ENCODE measurements at places on chromosomes 6 and 20.

- DNase-seq, result peak; percentile 58
Measured at GRCh38 chr6:42088101-42088591, 37.8 kb downstream of the TAF8 start.

- peak; percentile 34 for DNase-seq
Measured at GRCh38 chr6:15132854-15133670, 112.8 kb upstream of the JARID2 start.

DNA sequence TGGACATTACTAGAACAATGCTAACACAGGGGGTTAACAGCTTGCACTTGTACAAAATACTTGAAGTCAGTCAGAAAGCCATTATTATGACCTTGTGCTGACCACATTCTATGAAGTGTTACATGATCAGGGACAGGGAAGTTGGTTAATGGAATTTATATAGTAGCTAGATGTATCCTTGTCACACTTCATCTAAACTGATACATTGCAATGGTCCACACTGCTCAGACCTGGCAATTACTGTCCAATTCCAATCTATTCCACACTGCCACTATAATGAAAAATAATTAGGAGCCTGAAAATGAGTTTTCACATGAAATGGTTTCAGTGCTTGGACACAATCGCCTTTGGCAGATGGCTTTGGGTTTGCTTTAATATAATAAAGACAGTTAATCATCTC is 850.8 kb downstream of the EPHA7 start:
- DNase-seq, result no peak

- no peak for DNase-seq
Measured at GRCh38 chr6:164150232-164150631, 735.7 kb downstream of the QKI start.

- no peak for DNase-seq
Measured at GRCh38 chr6:123526128-123526527, 110.6 kb downstream of the TRDN start.

DNA sequence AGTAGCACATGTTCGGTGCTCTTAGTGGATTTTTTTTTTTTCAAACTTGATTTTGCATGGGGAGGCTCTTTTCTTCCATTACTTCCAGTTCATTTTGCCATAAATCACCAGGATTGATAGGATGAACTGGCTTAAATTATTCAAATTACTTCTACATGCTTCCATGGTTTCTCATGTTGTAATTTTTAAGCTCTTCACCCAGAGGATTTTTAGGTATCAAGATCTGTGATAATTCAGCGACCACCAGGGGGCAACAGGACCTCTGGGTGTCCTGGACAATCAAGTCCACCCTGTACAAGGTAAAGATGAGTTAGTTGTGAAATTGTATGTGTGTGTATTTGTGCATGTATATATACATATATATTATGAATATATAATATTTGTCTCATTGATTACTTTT is 4.2 kb upstream of the EPHA7 start:
- peak; percentile 9 for DNase-seq

GRCh38 chr20:37525810-37526209 is 1.9 kb downstream of the BLCAP start:
- no peak for DNase-seq

DNA sequence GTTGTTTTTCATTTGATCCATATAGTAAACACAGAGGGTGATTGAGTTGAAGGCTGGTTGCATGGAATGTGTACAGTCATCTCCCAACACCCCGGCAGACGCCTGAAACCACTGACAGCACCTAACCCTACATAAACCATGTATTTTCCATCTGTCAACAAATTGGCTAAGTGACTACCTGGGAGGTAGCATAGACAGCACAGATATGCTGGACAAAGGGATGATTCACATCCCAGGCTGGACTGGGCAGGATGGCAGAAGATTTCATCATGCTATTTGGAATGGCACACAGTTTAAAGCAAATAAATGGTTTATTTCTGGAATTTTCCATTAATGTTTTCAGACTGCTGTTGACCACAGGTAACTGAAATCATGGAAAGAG is 4.4 kb upstream of the VIP start:
- DNase-seq, result no peak

- DNase-seq, result no peak
Measured at GRCh38 chr6:11975353-11975977, 36.6 kb upstream of the HIVEP1 start.

DNA sequence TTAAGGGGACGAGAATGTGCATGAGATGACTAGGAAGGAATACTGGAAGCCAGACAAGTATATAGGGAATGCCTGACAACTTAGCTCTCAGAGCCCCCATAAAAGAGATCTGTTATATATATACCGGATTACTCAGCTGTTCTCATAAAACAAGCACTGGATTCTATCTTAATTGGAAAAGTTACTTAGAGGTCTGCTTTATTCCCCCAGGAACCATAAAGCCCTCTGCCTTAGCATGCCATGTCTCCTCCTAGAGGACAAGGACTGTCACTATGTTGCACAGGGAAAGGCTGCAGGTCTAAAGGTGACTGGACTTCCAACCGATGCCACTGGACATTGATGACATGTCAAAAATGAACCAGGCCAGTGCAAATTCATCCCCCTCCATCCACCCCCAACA is 6.4 kb downstream of the EXOC2 start:
- DNase-seq, result peak; percentile 9

- no peak for DNase-seq
Measured at GRCh38 chr6:119686240-119686639, 336.7 kb upstream of the MAN1A1 start.

DNA sequence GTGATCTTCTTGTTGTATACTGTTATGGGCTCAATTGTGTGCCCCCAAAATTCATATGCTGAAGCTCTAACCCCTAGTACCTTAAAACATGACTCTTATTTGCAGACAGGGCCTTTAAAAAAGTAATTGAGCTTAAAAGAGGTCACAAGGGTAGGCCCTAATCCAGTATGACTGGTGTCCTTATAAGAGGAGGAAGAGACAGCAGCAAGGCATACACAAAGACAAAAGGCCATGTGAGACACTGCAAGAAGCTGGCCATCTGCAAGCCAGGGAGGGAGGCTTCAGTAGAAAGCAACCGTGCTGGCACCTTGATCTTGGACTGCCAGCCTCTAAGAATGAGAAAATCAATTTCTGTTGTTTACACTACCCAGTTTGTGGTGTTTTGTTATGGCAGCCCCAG is 8.4 kb downstream of the CAGE1 start:
- DNase-seq, result no peak

- no peak for DNase-seq
Measured at GRCh38 chr6:21348504-21349195, 244.9 kb upstream of the SOX4 start.

- DNase-seq, result no peak
Measured at GRCh38 chr20:57879779-57880570, 170.2 kb upstream of the PMEPA1 start.

GRCh38 chr6:106444777-106445507 is 84.4 kb downstream of the CRYBG1 start:
- peak; percentile 78 for DNase-seq

DNA sequence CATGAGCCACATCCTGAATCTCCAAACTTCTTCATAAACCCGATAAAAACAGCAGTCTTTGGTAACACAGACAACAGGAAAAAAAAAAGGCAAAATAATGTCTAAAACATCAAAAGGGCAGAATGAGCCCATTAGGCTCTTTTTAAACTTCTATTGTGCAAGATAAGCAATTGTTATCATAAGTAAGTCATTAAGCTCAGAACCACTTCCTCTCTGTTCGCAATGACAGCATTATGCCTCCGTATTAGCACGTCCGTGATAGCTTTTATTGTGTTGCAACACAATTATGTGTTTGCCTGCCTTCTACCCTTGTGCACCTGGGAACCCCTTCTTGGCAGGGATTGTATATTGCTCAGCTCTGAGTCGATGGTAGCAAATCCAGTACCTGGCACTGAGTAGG is 147.1 kb downstream of the LRFN2 start:
- no peak for DNase-seq

DNA sequence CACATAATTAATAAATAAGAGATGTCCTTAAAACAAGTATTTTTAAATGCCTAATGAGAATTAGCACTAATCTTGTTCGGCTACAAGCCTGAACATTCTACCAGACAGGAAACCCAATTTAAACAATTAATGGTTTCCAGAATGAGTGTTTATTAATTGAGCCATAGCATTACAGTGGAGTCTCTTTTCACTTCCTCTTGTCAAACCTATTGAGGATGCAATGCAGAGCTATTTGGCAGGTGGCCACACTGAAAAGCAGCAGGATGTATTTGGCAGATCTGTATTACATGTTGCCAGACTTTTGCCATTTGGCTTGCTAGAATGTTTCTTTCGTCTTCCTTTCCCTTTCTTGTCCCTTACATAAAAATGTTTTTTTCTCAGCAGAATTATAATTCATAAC is 475.2 kb upstream of the MARCKS start:
- no peak for DNase-seq

- no peak for DNase-seq
Measured at GRCh38 chr20:10468340-10468845, 33.3 kb downstream of the SLX4IP start.

DNA sequence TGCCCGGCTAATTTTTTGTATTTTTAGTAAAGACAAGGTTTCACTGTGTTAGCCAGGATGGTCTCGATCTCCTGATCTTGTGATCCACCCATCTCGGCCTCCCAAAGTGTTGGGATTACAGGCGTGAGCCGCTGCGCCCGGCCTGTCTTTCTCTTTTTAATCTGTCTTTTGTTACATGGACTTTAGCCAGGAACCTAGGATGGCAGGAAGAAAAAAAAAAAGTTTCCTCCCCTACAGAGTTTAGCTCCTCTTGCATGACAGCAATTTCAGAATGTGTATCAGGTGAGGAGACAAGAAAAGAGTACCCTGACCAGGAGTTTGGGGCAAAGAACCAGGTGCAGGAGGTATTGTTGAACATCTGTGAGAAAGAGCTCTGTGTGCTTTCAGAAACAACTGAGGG is 21.4 kb upstream of the TXLNB start:
- DNase-seq, result no peak

DNA sequence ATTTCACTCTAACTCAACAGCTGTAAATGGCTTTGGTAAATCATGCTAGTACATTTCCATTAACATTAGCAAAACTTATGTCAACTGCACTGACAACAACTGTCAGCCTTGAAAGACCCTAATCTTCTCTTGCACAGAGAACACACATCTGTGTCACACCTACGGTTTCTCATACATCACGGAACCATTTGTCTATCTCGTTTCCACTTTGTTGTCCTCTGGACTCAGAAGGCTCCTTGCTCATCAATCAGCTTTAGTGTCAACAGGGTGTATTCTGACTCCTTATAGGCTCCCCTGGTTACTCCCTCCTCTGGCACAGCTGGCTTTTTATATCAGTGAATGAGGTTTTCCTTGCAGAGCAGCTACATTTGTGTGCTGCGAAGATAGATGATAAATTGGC is 49.3 kb downstream of the CD83 start:
- DNase-seq, result no peak

DNA sequence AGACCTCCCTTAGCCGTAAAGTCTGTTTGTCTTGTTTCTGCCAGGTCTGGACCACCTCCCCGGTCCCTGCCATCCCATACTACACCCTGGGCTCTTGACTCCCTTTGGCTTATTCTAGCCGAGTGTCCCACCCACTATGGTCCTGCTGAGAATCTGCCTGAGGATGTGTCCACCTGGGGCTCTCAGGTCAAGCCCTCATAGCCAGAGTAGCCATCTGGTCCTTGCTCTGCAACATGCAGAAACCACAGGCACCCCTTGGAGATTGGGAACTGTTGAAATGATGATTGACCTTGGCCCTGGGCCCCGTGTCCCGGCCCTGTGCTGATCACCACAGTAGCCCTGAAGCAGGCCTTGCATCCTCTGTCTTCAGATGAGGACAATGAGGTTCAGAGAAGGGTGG is 44.0 kb downstream of the VSTM2L start:
- no peak for DNase-seq

DNA sequence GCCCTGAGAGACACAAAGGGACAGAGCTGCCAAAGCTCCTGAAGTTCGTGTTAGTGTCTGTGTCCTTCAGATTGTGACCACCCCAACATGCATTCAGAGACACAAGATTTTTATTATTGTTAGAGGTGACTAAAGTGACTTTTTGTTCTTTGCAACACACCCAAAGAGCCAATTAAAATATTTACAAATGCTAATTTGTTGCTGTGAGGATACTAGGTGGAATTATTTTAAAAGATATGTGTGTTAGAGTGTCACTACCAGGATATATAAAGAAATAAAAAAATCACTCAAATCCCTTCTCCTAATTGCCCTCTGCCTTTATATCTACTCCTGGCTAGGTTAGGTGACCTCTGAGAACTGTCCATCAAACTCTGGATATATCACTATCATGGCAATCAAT is 160.7 kb downstream of the GRIK2 start:
- DNase-seq, result no peak

- no peak for DNase-seq
Measured at GRCh38 chr6:19210849-19211590, 626.1 kb upstream of the ID4 start.

DNA sequence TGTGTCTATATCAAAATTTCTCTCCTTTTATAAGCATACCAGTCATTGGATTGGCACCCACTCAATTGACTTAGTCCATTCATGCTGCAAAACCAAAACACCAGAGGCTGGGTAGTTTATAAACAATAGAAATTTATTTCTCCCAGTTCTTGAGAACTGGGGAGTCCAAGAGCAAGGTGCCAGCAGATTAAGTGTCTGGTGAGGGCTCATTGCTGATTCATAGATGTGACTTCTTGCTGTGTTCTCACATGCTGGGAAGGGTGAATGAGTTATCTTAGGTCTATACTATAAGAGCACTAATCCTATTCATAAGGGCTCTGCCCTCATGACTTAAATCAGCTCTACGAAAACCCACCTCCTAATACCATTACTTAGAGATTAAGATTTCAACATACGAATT is 501.4 kb downstream of the EPM2A start:
- no peak for DNase-seq

- no peak for DNase-seq
Measured at GRCh38 chr20:24109537-24109936, 121.0 kb upstream of the GGTLC1 start.

DNA sequence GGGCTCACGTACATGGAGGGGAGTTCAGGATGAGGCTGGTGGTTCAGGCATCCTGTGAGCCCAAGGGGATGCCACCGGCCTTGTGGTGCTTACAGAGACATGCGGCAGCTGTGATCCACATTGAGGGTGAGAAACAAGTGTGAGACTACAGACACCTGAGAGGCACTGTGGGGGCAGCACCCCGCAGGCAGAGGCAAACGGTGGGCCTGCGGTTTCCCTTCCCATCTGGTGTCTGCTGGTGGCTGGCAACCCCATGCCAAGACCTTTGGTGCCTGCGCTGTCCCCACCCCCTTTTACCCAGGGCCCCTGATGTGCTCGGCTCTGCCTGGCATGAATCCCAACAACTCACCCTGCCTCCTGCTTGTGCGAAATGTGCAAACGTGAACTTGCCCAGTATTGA is 42.0 kb downstream of the ERMARD start:
- no peak for DNase-seq

DNA sequence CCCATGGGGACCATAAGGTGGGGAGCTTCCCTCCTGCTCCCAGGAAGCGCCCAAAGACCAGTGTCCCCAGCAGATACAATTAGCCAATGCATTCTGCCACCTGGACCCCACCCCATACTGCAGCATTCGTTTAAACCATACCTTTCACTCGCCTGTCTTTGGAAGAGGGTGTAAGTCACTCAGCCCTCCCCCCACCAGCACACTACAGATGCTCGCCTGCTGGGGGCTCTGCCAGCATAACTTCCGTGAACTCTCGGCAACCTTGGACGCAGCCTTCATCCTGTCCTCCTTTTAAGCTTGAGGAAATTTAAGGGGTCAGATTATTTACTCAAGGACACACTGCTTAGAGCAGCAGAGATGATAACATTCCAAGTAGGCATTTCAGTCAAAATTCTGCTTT is 94.4 kb upstream of the NAA20 start:
- DNase-seq, result no peak

All from SW 1271 (cell line).